ENCODE measurements at places on chromosomes 5 and 9. TPM values are rescaled to one million over a fixed set of nuclear protein-coding genes. Genes with fewer than 3 reads are reported as not detected.

DNA sequence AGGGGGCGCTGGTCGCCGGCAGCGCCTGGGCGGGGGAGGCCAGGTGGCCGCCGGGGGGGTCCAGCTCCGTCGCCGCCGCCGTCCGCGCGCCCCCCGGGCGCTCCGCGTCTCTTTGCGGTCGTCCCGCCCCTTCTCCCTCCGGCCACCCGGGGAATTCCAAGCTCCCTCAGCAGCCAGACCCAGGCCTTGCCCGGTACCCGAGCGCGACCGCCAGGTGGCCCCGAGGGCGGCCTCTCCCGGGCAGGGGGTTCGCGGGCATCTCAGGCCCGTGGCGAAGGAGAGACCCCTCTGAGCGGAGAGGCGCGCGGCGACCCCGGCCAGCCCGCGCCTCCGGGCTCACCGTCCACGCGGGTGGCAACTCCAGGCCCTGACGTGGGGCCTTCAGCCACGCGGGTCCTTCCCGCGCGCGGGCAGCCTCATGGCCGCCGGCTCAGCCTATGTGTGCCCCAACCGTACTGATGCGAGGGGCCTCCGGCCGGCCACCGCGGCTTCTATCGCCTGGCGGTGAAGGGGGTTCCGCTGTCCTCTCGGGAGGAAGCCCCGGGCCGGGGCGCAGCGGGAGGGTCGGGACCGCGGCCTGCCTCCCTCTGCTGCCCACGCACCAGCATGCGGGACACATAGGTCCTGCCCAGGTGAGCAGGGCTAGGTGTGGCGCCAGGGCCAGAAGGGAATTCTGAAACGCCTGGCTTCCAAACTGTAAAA lies 529 bp upstream of the NRARP start:
- peak; percentile 36 for DNase-seq

MSMP gene
- polyA plus RNA-seq: not detected

GRCh38 chr9:134065612-134066419 lies 2.0 kb downstream of the BRD3 start:
- DNase-seq: peak; percentile 56

PPP3R2 gene
- not detected for polyA plus RNA-seq

SPATA31E1 gene
- polyA plus RNA-seq: not detected
